ENCODE measurements at places on chromosomes 13 and 19.

DNA sequence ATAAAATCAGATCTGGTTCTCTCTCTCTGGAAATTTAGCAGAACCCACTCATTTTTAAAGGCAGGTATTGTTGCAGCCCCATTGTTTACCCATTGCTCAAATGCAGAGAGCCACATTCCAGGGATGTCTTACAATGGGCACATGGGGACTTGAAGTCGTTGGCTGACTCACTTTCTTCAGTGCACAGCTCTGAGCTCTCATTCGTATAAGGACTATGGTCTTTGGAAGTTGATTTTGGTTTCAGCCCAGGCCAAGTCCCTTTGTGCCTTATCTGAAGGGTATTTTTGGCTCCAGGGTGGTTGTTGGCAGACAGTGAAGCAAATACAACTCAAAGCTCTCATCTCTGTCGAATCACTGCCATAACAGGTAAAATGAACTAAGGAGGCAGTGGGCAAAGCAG is 47.3 kb upstream of the CLDN10 start:
- no peak for DNase-seq

DNA sequence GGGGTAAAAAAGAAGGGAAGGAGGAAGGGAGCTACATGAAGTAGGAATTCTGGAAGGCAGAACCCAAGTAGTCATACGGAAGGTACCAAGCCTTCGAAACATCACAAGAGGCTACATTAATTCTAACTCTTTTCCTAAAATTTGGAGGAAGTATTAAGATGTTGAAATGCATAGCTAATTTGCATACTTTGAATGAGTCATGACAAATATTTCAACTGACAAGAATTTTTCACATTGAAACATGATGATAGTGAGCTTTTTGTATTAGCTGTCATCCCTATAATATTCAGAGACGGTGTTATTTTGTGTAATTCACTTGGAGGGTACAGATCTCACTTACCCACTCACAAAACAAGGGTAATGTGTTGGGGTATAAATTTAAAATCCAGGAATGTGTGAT is 9.1 kb upstream of the ACOD1 start:
- DNase-seq = no peak

GRCh38 chr13:24692561-24692960 is 12.4 kb downstream of the ATP12A start:
- no peak for DNase-seq

DNA sequence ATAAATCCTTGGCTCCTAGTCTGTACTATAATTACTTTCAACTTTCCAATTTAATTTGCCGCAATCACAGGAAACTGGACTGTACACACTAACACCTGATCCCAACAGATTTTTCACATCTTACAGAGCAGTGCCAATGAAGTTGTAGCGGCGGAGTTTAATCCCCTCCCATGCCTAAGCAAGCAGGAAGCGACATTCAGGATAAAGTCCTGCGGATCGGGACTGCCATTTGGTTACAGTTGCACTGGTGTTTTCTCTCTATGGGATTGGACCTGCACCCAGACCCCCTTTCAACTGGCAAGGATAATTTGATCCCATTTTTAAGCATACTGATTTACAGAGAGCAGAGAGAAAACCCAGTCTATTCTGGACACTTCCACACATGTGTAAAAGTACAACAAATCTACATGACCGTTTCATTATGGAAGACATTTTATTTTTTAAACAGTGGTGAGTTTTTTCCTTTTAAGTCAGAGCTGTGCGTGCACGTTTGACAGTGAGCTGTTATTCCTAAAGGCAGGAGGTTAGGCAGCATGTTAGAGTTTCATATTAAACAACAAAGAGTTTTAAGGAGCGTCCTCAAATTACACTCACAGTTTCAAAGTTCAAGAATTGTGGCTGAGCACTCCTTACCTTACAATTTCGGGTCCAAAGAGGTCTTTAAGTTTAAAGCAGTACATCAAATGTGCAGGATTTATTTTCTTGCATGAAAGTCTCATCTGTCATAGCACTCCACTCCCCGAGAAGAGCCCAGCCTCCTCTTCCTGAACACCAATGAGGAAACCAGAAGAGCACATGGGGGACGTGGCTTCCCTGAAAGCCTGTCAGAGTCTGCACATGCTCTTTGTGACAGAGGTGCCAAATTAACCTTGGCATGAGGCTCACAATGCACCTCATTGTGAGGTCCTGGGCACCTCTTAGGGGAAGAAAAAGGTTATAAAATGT is 141.6 kb upstream of the RFC3 start:
- DNase-seq = no peak

DNA sequence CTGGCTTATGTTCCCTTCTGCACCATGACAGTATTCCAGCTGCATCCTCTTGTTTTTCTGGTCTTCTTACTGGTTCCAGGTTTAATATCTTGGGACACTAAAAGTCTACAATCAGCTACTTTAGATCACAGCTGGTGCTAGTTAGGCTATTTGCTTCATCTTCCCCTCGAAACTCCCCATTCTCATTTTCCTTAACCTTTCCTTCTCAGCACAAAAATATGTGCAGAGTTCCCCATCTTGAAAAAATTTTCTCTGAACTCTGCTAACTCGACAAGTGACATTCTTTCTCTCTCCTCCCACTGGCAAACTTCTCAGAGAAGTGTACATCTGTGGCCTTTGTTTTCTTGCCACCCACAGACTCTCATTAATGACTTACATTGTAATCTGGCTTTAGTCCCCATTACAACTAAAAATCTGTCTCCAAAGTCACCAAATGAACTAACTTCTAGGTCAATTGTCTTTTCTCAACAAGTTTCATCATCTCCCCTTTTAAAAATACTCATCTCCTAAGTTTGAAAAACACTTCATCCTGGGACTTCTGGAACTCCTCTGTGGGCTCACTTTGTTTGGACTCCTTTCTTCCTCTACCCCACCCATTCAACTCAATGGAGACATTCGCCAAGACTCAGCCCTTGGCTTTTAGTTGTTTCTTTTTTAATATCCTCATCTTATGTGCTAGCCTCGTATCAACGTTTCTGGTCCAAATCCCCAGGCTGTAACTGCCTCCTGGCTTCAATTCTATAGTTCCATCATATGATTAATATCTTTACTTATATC is 7.1 kb upstream of the KL start:
- no peak for DNase-seq

GRCh38 chr13:85420136-85420535 is 379.1 kb downstream of the SLITRK6 start:
- DNase-seq = no peak

DNA sequence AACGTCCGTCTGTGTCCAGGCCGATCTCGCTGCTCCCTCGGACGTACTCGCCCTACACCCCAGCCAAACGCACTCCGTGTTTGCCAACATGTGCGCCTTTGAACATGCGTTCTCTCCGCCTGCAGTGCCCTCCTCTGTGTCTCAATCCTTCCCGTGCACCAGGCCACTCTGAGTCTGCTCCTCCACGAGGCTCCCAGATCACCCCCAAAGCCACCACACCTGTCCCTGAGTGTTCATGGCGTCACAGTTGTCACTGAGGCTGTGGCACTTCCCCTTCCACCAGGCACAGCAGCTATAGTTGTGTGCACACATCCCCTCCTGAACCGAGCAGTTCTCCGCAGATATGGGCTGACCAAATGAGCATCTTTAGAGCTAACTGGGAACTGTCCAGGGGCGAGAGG is 35.6 kb downstream of the RASA3 start:
- DNase-seq = no peak

DNA sequence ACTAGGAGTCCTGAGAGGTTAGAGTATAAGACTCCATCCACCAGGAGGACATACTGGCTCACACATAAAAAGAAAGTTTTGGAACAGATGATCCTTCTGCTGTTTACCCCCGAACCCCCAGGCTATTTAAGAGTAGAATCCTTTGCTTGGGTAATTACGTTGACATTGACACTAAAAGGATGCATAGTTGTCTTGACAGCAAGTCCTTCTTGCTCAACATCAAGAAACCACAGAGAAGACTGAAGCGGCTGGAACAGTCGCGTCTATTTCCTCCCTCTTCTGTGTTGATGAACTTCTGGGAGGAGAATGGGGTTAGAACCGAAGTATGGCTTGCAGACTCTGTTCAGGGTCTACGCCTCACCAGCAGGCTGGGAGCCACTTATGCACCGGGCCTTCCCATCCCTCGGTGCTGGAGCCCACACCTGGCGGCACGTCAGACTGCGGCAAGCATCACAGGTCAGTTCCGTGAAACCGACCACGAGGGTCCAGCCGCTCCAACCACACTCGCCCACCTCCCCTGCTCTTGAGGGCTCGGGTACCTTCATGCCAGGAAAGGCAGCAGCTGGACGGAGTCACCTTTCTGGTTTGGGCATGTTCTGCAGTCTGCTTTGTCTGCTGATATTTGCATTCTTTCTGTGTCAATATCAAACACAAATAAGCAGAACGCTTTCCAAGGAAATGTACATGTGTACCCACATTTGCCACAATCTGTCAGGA is 42.4 kb upstream of the RANBP3 start:
- DNase-seq = no peak

GRCh38 chr13:41058295-41059070 is 2.8 kb upstream of the WBP4 start:
- no peak for DNase-seq

DNA sequence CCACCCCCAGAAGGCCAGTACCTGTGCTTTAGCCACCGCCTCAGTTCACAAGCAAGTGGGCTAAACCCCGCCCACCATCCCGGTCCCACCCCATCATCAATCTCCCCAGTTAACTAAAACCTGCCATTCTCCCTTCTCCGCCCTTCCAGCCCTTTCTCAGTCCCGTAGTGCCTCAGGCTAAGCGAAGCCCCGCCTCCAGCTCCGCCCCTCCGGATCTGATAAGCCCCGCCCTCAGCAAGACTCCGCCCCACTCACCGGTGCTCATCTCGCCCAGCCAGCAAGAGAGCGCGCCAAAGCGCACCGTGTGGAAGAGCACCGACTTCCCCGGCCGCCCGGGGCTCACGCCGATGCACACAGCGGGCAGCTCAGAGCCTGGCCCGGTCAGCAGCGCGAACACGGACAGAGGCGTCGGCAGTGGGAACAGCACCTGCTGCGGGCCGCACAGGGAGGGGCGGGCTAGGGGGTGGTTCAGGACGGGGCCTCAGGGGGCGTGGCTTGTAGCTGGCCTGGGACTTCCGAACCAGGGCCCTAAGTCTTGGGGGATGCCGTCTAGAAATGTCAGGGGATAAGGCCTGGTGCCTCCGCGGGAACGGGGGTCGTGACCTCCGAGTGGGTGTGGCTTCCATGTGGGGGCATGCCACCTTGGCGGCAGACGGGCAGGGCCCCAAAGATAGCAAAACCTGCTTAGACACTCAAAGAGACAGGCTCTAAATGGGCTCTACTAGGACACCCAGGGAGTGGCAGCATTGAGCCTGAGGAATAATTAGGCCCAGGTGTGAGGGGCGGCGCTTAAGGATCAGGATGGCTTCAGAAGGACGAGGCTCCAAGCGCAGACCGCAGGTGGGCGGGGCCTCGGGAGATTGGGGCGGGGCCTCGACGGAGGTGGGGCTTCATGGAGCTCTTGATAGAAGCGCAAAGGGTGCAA is 21.4 kb downstream of the MAP4K1 start:
- peak; percentile 24 for DNase-seq

- DNase-seq = no peak
These were observed 126.4 kb upstream of the FRY start for GRCh38 chr13:31904941-31905824.

GRCh38 chr19:52716522-52716921 is 18.3 kb downstream of the ZNF611 start:
- DNase-seq = no peak

- DNase-seq = no peak
These were observed 40.6 kb downstream of the PHF11 start for GRCh38 chr13:49536144-49536873.

DNA sequence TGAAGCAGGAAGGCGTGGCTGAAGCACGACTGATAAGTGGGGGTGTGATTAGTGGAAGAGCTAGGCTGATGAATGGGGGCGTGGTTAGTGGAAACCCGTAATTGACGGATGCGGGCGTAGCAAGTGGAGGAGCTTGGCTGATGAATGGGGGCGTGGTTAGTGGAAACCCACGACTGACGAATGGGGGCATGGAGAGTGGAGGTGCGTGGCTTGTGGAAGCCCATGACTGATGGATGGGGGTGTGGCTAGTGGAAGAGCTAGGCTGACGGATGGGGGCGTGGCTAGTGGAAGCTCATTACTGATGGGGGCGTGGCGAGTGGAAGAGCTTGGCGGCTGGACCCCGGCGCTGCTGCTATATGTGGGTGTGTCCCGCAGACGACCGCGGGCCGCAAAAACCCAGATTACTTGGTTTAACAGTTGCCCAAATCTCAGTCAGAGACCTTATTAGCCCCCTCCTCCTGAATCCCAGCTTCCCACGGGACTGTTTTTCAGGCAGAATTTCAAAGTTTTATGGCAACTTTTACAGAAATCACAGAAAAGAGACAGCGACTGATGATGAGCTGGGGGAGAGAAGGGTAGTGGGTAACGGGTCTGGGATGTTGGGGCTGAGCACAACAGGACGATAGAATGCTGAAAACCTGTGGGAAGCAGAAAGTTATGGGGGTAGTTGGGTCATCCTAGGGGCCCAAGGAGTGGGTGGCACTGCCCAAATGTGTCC is 9.0 kb upstream of the MEIS3 start:
- DNase-seq = peak; percentile 79

GRCh38 chr19:3281026-3281425 is 56.6 kb downstream of the CELF5 start:
- DNase-seq = no peak

DNA sequence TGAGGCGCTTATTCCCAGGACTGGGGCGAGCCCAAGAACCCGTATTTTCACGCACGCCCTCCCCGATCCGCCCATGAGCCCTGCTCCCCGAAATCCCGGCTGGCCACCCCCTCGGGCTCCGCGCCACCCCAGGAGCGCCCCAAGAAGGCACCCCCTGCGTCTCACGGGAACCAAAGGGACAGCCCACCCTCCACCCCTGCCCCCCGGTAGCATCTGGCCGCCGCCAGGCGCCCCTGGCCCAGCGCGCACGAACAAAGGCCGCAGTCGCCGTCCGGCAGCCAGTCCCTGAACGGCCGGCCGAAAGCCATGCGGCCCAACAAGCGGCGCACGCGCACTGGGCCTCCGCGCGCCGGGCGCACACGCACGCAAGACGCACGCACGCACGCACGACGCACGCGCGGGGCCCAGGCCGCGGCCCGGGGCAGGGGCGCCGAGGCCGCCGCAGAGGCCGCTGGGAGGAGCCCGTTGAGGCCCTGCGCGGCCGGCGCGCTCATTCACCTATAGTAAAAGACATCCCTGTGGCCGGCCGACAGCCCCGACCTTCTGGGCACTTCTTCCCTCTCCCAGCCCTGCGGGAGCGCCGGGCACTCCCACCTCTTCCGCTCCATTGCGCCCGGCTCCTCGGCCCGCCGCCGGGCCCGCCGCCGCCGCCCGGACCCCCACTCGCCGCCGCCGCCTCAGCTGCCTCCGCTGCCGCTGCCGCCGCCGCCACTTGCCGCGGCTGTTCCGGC is 476 bp downstream of the MBD3 start:
- DNase-seq = peak; percentile 85

All from activated naive CD4-positive, alpha-beta T cell treated with Interleukin-2 at 50 U/mL for 16 hours (primary cell).